ENCODE measurements at places on chromosomes 12 and 14.

DNA sequence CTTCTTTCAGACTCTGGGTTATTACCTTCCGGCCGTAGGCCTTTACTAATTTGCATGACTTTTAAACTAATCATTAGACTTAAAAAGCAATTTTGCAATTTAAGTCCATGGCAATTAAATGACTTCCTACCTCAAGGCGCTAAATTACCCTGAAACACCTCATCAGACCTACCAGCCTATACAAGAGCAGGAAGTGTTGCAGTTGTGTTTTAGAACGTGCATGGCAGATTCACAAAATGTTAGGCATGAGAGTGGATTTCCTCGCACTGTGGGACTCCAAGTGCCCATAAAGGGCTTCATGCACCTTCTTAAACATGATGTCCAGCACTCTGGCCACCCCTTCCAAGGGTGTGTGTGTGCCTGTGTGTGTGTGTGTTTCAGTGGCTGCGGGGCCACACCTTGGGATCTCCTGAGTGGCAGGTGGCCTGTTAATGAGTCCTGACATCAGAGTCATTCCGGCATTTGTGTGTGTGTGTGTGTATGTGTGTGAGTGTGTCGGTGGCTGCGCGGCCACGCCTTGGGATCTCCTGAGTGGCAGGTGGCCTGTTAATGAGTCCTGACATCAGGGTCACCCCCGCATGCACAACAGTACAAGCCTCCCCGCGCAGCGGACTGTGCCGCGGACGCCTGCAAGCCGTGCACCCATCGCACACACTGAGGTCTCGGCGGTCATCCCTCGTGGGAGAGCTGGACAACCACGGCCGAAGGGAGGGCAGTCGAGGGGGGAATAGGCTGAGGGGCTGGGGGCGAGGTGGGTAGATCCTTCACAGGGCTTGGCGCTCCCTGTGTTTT is 900 bp downstream of the C2CD5 start:
- DNase-seq, result peak; percentile 15

- DNase-seq, result no peak
These were observed 445.8 kb downstream of the ATP23 start for GRCh38 chr12:58387199-58387598.

DNA sequence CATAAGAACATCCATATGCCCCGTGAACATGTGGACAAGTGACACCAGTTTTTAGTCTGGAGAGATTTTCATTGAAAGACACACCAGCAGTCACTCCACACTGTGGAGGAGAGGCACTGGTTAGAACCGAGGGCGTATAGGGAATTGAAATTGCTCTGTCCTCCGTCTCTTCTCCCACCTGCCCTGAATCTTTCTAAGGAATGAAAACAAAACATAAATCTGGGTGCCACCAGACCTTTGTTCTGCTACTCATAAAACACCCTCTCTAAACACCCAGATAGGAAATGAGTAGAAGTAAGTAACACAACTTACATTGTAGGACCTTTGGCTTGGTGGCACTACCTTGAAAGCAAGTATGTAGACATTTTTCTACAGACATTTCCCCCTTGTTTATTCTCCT is 37.1 kb upstream of the STON2 start:
- DNase-seq, result no peak

- DNase-seq, result no peak
These were observed 9.7 kb downstream of the NFATC4 start for GRCh38 chr14:24377657-24378056.

DNA sequence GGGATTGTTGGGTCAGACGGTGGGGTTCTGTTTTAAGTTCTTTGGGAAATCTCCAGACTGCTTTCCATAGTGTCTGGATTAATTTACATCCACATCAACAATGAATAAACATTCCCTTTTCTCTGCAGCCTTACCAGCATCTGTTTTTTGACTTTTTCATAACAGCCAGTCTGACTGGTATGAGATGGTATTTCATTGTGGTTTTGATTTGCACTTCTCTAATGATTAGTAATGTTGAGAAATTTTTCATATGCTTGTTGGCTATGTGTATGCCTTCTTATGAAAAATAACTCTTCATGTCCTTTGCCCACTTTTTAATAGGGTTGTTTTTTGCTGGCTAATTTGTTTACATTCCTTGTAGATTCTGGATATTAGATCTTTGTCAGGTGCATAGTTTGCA is 140.8 kb upstream of the CNTN1 start:
- no peak for DNase-seq

GRCh38 chr14:65255029-65255545 is 152.8 kb upstream of the MAX start:
- DNase-seq, result no peak

DNA sequence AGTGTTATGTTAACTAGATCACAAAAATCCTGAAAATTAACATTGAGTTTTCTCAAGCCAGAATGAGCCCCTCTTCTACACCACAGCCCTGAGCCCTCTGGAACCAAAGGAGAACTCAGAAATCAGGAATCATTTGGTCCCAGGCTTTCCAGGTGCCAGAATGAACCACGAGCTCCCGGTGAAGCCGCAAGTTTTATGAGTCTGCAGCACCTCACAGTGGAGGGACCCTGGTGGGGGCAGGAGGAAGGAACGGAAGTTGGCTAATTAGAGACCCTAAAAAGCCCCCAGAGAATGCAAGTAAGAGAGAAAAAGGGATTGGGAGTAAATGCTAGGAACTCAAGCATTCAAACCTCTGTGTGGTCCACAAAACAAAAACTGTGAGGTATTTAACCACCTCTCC is 52.9 kb upstream of the BCL2L14 start:
- DNase-seq, result no peak

- DNase-seq, result no peak
These were observed 73.5 kb downstream of the ARF6 start for GRCh38 chr14:49966304-49966809.

DNA sequence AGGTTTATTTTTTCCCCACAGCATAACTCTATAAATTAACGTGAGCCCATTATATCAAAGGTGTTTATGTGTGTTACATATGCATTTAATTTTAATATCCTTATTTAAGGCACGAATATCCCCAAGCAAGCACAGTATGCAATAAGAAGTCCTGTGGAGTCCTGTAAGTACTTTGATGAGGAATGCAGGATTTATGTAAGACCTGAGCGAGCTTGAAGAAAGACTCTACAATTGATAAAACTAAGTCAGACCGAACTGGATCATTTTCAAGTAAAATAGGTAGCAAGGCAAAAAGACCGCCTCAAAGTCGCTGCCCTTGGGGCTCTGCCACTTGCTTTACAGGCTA is 755 bp downstream of the SLC25A21 start:
- no peak for DNase-seq

DNA sequence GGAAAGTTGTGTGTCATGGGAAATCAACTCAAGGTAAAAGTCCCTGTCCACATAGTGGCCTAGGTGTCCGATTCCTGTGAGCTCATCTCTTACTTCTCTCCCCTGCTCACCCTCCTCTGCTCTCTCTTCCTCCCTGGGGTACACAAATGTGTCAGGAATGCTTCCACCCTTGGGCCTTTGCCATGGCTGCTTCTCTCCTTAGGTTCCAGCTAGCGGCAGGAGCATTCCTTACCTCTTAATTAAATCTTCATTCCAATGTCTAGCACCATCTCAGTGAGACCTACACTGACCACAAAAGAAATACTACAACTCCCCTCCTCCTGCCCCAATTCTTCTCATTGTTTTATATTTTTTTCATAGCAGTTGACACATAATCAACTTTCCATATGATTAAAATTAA is 298.6 kb downstream of the PDZRN4 start:
- no peak for DNase-seq

DNA sequence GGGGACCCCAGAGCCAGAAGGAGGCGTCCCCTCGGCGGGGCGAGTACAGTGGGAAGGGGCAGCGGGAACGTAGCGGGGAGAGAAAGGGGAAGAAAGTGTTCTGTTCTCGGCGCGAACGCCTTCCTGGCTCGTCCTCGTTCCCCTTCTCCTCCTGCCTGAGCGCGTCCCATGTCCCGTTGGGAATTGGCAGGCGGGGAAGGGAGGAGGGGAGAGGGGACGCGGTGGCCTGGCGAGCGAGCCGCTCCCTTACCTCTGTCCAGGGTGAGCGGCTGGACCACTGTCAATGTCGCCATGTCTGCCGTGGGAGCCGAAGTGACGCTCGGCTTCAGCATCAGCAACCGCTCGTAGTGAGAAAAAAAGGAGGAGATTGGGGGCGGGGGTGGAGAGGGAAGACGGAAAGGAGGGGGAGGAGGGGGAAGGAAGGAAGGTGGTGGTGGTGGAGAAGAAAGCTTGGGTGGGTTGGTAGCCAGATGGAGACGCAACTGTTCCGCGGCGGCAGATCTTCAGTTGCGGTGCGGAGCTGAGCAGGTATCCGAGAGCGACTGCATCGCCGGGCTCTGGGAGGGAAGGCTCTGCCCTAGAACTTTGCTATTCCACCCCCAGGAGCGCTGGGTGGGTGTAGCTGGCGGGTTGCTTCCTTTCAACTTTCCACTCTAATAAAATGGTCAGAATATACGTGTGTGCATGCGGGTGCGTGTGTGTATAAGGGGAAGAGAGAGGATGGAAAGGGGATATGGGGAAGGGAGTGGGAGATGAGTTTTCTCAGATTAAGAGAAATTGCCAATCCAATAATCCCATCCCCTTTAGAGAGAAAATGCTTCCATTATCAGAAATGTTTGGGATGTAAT is at the start of gene LIN7A:
Gene LIN7A (minus strand): TSS at position 544 of the 848 bp plus-strand sequence. CDS start 212 bp downstream, at position 332.
- DNase-seq, result no peak

GRCh38 chr14:78029601-78030372 is 140.4 kb upstream of the NRXN3 start:
- DNase-seq, result no peak

GRCh38 chr12:11706509-11707379 is 57.3 kb downstream of the ETV6 start:
- DNase-seq, result no peak

Measured in activated T-helper 1 cell treated with Interleukin-2 at 50 U/mL for 16 hours (primary cell).